Activated naive CD4-positive, alpha-beta T cell treated with anti-CD3 and anti-CD28 coated beads, Interleukin-2, amount 10 ng/mL, durations not matched to agents 7 days and 5 days (primary cell): ENCODE measurements at places on chromosomes 13 and 19.

DNA sequence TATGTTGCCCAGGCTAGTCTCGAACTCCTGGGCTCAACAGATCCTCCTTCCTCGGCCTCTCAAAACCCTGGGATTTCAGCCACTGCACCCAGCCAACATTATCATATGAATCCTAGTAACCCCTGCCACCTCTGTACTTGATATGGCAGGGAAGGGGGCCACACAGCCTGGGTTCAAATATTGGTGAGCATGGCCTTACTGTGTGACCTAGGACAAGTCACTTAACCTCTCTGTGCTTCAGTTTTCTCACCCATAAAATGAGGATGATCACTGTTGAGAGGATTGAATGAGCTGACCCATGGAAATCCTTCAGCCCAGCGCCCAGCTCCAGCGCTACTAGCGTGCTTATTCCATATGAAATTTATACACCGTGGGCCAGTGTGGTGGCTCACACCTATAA lies 3.6 kb upstream of the COMP start:
- DNase-seq = no peak

GRCh38 chr19:33819506-33819879 lies 22.8 kb downstream of the KCTD15 start:
- DNase-seq = no peak

DNA sequence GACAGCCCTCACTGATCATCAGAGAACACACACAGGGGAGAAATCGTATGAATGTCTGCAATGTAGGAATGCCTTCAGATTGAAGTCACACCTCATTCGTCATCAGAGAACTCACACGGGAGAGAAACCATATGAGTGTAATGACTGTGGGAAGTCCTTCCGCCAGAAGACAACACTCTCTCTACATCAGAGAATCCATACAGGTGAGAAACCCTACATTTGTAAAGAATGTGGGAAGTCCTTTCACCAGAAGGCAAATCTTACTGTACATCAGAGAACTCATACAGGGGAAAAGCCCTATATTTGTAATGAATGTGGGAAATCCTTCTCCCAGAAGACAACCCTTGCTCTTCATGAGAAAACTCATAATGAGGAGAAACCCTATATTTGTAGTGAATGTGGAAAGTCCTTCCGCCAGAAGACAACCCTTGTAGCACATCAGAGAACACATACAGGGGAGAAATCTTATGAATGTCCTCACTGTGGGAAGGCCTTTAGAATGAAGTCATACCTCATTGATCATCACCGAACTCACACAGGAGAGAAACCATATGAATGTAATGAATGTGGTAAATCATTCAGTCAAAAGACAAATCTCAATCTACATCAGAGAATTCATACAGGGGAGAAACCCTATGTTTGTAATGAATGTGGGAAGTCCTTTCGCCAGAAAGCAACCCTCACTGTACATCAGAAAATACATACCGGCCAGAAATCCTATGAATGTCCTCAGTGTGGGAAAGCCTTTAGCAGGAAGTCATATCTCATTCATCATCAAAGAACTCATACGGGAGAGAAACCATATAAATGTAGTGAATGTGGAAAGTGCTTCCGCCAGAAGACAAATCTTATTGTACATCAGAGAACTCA lies 32.5 kb downstream of the ZNF567 start:
- no peak for DNase-seq

DNA sequence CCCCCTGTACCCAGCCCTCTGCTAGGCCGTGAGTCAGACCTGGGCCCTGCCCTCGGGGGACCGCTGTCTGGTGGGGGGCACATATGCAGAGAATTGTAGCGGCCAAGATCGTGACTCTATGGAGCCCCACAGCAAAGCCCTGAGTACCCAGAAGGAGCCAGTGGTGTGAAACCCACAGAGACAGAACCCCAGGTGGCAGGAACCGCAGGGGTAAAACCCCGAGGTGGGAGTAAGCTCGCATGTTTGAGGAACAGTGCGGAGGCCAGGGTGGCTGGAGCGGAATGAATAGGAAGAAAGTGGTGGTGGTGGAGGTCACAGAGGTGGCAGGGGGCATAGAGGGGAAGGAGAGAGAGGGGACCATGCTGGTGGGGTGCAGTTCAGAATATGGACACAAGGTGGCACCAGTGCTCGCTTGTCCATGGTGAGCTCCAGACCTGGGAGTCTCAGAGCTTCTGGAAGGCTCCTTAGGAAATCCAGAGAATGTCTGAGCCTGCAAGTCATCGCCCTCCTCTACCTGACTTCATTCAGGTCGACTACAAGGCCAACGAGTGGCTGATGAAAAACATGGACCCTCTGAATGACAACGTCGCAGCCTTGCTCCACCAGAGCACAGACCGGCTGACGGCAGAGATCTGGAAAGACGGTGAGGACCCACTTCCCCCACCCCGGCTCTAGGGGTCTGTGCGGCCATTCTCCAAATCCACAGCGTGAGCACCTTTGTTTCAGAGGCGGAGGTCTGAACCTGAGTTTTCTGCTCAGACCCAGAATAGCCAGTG lies 48.9 kb downstream of the MYH14 start:
- peak; percentile 38 for DNase-seq

DNA sequence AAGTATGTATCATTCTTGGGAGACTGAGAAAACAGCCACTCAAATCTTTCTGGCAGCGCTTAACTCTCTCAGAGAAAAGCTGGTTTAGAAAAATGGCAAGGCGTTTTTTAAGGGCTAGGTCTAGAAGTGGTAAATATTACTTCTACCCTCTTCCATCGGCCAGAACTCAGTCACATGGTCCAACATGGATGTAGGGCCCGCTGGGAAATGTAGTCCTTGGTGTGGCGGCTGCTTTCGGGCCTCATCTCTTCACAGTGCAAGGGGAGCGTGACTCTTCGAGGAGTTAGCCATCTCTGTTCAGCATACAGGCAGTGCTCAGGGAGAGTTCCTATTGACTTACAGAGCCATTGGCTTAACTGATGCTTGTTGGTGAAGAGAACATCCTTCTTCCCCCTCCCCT lies 6.3 kb downstream of the VSTM2B start:
- no peak for DNase-seq

DNA sequence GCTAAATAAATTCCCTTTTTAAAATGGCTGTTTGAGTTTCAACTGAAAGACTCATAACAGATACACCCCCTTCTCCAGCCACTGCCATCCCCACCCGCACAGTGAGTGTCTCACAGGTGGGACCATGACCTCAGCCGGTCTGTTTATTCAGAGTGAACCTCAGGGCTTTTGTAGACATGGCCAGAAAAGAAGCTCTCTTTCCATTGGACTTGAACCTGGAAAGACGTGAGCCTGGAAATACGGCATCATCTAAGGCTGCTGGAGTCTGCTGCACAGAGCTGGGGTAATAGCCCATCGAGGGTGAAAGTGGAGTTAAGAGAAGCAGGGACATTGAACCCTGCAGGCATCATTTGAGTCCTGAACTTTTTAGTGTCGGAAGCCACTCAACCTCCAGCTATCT lies 15.2 kb upstream of the KPNA3 start:
- DNase-seq = no peak

- DNase-seq = no peak
Observed at GRCh38 chr19:49615861-49616260, 24.1 kb downstream of the RRAS start.

DNA sequence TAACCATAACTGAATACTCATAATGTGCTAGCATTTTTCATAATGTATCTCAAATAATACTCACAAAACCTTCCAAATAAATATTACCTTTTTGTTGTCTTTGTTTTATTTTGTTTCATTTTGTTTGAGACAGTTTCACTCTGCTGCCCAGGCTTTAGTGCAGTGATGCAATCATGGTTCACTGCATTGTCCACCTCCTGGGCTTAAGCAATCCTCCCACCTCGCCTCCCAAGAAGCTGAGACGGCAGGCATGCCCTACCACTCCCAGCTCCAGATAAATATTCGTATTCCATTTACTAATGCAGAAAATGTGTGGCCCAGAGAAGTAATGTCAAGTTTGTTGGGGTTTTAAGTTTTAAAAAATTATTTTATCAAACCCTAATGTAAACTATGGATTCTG lies 739.1 kb downstream of the GPC5 start:
- no peak for DNase-seq

- no peak for DNase-seq
Observed at GRCh38 chr19:43872547-43873336, 45.6 kb downstream of the ZNF283 start.

GRCh38 chr13:48731957-48732569 lies 78.3 kb downstream of the CYSLTR2 start:
- peak; percentile 70 for DNase-seq
